ENCODE measurements at places on chromosomes 3 and 15. TPM values are rescaled to one million over a fixed set of nuclear protein-coding genes. Genes with fewer than 3 reads are reported as not detected.

CLRN1 gene
- total RNA-seq: not detected

SI gene
- not detected for total RNA-seq

DAZL gene
- total RNA-seq: not detected

SH3GL3 gene
- 0.67 TPM for total RNA-seq

PODXL2 gene
- total RNA-seq: 8.0 TPM

TGM5 gene
- not detected for total RNA-seq

AAGAB gene
- total RNA-seq: 69.8 TPM

SAXO2 gene
- 3.2 TPM for total RNA-seq

OR5K2 gene
- total RNA-seq: not detected

ADAMTS7 gene
- total RNA-seq: 6.1 TPM

IREB2 gene
- total RNA-seq: 43.7 TPM

CPNE4 gene
- total RNA-seq: 4.0 TPM

All from A549 treated with CORT108297 at 1 μM for 4 hours (cell line).